NCI-H2107 (cell line): ENCODE measurements at places on chromosomes 1 and 21.

- no peak for DNase-seq
Observed at GRCh38 chr1:170032531-170033280, 41.8 kb downstream of the KIFAP3 start.

DNA sequence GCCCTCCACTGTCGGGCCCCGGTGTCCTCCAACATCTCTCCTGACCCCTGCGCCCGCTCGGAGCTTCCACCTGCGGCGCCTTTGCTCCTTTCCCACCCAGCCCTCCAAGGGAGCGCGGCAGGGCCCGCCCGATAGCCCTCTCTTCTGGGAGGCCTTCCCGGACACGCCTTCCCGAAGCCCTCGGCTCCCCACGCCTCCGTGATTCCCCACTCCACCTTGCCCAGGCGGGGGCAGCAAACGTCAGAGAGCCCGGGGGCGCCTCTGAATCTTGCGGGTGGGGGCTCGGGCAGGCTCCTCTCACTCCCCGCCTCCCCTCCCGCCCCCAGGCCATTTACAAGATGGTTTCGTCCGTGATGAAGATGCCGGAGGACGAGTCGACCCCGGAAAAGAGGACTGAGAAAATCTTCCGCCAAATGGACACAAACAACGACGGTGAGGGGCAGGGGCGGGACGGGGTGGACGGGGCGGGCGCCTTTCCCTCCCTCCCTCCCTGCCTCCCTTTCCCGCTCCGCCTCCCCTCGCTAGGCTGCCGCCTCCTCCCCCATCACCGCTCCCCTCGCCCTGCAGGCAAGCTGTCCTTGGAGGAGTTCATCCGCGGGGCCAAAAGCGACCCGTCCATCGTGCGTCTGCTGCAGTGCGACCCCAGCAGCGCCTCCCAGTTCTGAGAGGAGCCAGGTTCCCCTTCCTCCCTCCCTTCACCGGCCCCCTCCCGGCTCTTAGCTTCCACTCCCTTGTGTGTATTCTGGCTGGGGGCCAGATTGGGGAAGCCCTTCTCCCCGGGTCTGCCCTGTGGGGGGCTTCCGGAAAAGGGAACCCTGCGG lies 7.1 kb downstream of the HPCA start:
- no peak for DNase-seq

DNA sequence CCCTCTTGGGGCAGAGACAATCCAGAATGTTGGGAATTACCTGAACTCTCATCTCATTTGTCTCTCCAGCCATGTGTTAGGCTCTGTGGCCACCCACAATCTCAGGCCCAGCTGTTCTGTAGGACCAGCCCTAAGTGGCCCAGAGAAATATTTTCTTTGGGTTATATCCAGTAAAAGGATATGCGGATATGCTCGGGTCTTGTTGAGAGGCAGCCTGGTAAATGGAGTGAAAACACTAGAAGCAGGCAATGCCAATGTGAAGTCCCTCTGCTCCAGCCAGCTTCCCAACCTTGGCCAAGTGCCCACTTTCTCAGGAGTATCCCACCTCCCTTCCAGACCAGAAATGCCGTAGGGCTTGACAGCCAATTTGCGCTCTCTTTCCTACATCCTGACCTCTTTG lies 192.2 kb downstream of the ST6GALNAC3 start:
- no peak for DNase-seq

DNA sequence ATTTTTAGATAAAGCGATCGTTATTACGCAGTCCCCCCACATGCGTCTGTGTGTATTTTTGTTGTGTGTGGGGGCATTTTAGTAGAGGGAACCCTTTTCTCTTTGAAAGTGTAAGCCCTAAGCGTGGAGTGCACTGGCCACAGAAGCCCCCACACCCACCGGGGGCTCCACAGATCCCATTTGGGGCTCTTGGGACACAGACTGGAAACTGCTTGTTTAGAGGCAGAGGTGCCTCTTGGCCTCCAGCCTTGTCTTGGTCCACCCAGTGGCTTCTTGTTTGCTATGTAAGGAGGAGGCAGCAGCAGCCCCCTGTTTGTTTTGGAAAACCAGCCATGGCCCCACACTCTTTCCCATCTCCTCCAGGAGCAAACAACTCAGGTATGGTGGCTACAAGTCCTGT lies 42.8 kb downstream of the SLC37A1 start:
- no peak for DNase-seq

GRCh38 chr1:68327414-68327813 lies 95.1 kb upstream of the WLS start:
- DNase-seq = no peak

DNA sequence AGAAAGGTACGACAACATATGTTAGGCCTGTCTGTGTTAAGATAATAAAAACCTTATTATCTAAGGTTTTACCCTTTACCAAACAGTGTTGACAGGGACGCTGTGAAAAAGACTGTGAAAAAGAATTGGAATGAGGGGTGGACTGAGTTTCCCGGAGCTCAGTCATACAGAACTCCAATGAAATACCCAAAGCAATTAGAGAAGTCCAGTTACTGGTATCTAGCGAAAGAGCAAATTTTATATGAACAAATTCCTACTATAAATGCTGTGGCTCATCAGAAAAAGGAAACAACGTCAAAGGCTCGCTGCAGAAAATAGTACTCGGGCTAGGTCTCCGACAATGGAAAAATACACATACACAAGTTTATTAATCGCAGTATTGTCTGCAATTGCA lies 708 bp upstream of the RBBP5 start:
- DNase-seq = no peak
